ENCODE measurements at places on chromosomes 5 and 9.

DNA sequence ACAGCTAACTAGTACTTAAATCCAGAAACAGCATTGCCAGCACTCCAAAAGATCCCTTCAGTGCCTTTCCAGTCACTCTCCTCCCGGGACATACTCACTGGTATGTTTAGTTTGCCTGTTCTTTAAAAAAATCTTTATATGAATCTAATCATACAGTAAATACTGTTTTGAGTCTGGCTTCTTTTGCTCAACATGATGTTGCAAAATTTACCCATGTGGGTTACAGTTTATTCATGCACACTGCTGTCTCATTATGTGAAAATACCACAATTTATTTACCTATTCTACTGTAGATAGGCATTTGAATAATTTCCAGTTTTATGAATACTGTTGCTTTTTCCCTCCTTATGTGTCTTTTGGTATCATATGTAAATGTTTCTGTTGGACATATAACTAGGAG, 13.5 kb downstream of the NDFIP1 start:
- no peak for DNase-seq

DNA sequence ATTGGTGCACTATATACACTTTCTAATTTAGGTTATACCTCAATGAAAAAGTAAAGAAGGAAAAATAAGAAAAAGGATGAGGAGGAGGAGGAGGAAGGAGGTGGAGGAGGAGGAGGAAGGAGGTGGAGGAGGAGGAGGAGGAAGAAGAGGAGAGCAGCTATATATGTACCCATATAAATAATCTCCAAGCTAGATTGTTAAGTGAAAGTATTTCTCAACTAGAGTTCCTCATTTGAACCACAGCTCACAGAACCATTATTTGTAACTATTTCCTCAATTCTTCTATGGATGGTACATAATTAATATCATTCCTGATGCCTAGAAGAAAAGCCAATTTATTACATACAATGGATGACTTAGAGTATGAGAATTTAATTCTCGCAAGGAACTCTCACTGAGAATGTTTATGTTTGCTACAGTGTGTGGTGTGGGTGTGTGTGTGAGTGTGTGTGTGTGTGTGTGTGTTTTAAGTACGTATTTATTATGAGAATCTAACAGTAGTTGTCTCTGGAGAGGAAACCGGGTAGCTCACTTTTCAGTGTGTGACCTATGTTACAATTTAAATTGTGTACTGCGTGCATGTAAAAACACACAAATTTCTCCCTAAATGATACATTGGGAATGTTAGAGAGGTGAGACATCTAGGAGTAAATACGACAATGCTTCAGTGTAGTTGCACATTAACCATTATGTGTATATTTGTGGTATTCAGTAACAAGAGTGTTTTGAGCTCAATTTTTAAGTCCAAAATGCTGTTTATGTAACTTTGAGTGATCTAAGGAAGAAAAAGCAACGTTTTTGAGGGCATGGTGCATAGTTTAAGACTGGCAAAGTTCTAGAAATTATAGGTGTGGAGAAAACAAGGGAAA, 20.2 kb upstream of the NREP start:
- DNase-seq, result no peak

DNA sequence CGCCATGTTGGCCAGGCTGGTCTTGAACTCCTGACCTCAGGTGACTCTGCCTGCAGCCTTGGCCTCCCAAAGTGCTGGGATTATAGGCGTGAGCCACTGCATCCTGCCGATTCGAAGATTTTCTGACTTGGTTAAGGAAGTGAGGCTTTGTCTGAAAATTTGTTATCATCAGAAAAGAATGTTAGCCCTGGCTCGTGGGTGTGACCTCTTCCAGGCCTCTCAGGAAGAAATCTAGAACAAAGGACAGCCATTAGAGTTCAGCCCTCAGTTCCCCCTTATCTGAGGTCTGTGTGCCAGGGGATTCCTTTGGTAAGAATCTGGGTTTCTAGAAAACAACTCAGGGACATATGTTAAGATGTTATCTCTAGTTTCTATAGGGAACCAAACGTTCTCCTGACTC, 6.2 kb downstream of the OR2S2 start:
- DNase-seq, result no peak

- no peak for DNase-seq
Measured at GRCh38 chr9:37187292-37187691, 66.9 kb downstream of the ZCCHC7 start.

GRCh38 chr9:129776938-129777768, 24.3 kb upstream of the PTGES start:
- DNase-seq, result peak; percentile 97

DNA sequence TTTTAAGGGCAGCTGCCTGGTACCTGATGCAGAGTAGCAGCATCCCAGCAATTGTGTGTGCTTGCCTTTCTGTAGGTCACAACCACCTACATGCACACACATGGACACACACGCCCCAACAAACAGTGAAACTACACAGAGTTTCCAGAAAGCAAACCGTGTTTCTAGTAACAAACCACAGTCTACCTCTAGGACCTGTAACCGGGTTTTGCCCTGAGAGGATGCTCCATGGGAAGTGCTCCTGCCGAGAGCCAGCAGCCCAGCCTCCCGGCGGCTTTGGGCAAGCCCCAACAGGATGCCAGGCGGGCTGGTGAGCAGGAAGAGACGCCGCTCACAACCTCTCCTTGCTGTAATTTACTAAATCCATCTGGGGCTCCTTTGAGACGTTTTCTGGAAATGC, 4.1 kb upstream of the TCF7 start:
- DNase-seq, result no peak

GRCh38 chr5:178499352-178499751, 90.8 kb downstream of the COL23A1 start:
- no peak for DNase-seq

- DNase-seq, result no peak
Measured at GRCh38 chr5:169921949-169922348, 58.3 kb downstream of the INSYN2B start.

DNA sequence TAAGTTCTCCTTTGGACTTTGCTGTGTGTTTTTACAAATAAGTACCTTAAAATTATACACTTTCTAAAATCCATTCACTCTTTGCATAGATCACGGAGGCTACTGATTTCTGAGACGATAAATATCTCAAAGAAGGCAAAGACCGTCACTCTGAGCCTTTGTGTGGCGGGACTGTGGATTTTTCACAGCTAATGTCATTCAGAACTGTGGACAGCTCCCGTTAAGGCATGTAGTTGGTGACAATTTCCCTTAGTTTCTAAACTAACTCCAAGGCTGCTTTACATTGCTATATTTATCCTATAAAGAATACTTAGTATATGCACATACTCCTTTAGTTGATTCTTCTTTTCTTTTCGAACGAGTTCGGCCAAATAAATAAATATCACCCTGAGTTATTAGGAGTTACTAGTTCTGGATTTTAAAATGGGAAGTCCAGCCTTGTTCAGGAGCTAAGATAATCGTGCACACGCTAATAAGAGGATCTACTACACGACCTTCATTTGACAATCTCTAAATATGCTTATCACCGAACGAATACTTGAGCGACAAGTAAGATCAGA, 1.8 kb downstream of the HCN1 start:
- DNase-seq, result no peak

GRCh38 chr5:1593903-1594356, 70.2 kb upstream of the LPCAT1 start:
- no peak for DNase-seq

DNA sequence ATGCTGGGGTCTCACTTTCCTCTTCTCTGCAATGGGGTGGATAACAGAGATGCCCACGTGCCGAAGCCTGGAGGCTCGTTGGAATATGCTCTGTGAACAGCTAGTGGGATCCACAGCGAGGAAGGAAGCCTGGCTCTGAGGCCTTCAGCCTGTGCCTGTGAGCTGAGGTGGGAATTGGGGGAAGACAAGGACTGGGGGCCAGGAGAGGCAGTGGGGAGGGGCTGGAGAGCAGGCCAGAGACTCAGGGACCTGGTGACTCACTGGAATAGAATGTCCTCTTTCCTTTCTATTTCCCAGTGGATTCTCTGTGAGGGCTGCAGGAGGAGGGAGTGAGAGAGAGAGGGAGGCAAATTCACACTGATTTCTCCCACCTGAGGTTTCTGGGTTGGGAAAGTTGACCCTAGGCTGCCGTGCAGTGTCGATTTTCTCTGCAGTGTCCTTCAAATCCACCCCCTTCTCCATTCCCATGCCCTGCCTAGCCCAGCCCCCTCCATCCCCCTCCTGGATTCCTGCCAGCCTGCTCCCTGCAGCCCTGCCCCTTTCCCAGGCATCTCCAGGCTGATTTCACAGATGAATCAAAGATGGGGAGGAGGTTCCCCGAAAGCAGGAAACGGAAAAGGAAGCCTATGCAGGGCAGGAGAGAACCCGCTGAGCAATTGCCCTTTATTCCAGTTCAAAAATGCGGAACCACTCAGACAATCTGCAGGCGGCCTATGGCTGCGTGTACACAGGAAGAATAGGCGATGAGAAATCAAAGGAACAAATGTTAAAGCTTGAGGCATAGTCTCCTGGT, 1.4 kb upstream of the SPAAR start:
- DNase-seq, result peak; percentile 82

DNA sequence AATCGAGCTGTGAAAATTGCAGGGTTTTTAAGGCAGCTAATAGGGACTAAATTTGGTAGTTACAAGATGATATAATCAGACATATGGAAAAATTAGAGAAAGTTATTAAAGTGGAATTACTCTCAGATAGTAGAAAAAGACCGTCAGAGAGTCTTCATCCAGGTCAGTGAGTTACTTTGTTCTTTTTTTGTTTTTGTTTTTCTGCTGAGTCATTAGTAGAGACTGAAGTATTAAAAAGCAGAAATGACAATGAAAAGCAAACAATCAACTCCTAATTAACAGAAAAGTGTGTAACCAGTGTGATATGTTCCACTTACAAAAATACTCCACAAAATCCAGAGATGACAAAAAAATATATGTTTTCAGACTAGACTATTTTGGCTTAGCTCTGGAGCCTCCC, 480.4 kb upstream of the COX7C start:
- DNase-seq, result no peak

GRCh38 chr5:137845472-137845871, 22.2 kb upstream of the MYOT start:
- no peak for DNase-seq

DNA sequence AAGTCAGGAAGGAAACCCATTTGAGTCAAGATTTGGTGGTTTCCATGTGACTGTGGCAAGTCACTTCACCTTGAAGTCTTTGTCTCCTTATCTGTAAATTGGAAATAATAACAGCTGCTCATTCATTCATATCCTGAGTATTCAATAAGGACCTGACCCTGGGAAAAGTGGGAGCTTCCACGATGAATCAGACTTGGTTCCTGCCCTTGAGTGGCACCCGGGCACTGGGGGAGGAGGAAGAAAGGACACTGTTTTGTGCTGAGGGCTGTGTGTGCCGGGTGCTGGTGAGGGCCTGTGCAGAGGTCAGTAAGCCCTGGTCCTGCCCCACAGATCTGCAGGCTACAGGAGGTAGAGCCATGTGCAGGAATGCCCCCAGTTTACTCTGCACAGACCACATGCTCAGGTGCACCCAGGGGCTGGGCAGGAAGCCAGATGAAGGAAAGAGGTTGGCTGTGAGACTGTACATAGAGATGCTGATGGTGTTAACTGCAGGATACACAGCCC, 6.8 kb downstream of the NDST1 start:
- peak; percentile 30 for DNase-seq

- no peak for DNase-seq
Measured at GRCh38 chr5:115458003-115458409, 86.6 kb downstream of the FEM1C start.

GRCh38 chr9:125356032-125356431, 94.4 kb downstream of the GAPVD1 start:
- no peak for DNase-seq

GRCh38 chr5:11329679-11330078, 568.6 kb upstream of the DAP start:
- DNase-seq, result no peak

DNA sequence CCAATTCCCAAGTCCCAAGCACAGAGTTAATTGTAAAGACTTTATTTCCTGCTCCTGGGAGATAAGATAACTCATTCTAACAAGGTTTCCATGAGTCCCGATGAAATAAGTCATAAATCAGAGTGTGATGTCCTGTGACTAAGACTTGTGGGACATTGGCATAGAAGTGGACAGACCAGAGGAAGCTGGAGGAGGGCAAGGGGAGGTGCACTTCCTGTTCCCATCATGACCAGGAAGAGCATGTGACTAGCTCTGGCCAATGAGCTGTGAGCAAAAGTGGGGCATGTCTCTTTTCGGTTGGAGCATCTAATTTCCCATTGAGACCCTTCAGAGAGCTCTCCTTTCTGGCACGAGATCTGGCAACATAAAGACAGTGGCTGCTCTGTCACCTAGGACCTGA, 100.4 kb downstream of the ZNF354C start:
- no peak for DNase-seq

DNA sequence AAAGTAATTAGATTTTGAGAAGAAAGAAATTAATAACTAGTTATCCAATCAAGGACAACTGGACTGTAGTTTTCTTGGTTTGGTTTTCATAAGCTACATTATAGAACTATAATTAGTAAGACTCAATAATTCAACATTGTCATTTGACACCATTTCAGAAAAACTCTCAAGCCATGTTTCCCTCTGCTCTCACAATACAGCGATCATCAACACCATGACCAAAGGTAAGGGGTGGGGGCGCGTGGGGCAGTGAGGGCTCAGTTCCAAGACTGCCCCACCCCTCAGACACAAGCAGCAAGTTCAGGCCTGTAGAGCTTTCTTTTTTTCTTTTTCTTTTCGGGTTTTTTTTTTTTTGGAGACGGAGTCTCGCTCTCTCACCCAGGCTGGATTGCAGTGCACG, 6.4 kb downstream of the CMBL start:
- no peak for DNase-seq

- DNase-seq, result no peak
Measured at GRCh38 chr5:142845402-142845921, 75.3 kb downstream of the ARHGAP26 start.

DNA sequence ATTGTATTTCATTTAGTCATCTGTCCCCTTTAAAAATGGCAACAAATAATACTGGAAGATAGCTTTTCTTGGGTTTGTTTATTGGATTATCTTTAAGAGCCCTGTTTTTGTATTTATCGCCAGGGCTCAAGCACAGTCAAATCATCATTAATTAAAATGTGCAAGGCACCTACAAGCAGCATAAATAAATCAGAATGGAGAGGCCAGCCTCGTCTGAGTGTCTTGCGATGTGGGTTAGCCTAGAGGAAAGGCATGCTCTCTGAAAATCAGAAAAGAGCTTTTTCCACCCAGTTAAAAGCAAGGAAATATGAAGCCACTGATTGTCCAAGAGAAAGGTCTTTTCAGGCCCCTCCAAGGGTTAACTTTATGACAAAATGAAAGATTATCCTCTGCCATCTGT, 31.8 kb downstream of the ZFAND5 start:
- DNase-seq, result no peak

DNA sequence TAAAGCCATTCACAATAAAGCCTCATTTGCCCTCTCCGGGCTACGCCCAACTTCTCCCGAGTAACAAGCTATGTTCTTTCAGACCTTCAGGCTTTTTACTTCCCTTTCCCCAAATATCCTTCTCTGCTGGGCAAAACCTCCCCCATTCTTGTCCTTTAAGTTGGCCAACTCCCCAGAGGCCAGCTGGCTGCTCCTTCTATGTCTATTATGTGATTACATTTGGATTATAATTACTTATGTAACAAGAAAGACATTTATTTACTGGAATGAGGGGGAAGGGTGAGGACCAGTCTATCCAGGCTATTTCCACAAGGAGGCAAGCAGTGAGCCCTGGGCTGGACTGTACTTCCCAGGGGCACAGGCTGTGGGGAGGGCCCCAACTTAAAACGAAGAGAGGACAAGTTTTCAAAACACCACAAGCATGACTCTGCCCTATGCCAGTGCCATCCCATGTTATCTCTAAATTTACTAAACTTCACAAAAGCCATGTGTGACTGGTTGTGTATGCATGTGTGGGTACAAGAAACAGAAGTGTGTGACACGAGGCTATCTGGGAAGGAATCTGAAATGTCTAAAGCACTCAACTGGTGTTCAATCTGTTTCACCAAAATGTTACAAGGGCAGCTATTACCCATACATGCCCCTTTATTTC, 84.5 kb downstream of the GNAQ start:
- no peak for DNase-seq

Measured in NCI-H460 (cell line).